Stimulated activated naive CD8-positive, alpha-beta T cell treated with anti-CD3 and anti-CD28 coated beads, Interleukin-15, Interleukin-2, amounts not matched to agents 100 U/mL and 50 U/mL, for 24 hours (primary cell): ENCODE measurements at places on chromosomes 5 and 9.

DNA sequence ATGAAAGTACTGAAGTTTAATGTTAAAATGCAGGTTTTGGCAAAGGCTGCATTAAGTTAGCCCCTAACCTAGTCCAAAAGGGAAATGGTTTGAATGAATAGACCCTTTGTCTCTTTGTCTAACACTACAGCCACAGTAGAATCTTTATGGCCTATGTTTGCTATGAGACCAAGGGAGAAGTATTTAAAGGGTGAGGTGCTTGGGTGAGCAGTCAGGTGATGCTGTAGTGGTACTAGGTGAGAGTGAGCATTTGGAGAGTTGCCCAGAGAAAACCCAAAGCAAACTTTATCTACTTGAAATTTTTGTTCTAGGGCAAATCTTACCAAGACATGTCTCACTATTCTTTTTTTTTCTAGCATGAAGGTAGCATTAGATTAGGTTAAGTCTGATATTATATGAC, 1961.4 kb upstream of the WWC1 start:
- DNase-seq, result no peak

DNA sequence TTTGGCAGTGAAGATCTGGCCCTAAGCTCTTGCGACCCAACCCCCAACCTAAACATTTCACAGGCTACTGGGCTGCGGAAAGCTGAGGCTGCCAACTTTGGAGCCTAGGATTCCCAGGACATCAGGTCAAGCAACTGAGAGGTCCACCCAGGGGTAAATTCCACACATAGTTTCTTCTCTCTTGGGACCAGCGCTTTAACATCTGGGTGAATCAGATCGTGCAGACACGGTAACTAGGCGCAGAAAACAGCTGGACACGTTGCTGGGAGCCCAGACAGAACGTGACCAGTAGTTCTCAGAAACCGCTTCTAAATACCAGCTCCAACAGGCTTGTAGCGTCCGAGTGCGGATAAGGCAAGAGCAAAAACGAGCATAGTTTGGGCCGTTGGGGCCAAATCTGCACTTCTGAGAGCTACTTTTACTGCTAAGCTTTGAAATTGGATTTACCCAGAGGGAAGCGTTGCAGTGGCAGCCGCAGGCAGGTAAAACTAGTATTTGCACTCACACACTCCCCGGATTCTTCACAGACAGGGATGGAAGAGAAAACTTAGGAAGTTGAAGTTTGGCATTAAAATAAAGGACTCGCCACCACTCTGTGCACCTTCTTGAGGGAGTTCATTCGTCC, 11.8 kb downstream of the ITGA1 start:
- peak; percentile 30 for DNase-seq

DNA sequence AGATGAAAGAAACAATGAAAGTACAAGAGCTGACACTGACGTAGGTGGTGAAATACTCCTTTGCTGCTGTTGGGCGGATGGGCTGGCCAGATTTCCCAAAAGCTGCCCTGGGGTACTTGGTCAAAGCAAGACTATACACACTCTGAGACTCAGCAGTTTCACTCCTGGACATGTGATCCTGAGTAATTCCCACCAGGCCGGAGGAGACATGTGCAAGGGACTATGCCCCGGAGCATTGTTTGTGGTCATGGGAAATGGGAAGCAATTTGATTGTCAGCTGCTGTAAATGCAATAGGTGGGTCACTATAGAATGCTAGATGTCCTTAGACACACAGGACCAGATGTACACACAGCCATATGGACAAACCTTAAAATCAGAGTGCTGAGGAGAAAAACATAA, 116.1 kb downstream of the DCP2 start:
- DNase-seq, result no peak

- no peak for DNase-seq
These were observed 21.4 kb upstream of the CEP78 start for GRCh38 chr9:78214492-78214891.
